ENCODE measurements at places on chromosomes 1 and 21.
A peak's percentile ranks its signal among the peaks of the same experiment; 100 is the strongest.

DNA sequence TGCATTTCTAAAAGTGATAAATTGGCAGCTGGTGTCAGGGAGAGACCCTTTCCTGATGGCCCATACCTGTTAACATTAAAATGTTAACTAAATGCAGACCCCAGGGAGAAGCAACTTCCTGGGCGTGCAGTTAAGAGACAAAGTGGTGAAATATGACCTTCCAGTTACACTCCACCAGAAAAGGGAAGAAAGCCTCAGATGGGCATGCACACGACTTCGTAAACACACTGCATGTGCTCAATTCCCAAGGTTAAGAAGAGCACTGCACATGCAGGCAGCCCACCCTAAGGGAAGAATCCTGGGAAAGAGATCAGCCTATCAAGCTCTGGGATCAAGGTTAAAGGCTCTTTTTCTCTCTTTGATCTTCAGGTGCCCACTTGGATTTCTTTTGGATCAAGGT lies 9.7 kb upstream of the GBP6 start:
- DNase-seq, result no peak

DNA sequence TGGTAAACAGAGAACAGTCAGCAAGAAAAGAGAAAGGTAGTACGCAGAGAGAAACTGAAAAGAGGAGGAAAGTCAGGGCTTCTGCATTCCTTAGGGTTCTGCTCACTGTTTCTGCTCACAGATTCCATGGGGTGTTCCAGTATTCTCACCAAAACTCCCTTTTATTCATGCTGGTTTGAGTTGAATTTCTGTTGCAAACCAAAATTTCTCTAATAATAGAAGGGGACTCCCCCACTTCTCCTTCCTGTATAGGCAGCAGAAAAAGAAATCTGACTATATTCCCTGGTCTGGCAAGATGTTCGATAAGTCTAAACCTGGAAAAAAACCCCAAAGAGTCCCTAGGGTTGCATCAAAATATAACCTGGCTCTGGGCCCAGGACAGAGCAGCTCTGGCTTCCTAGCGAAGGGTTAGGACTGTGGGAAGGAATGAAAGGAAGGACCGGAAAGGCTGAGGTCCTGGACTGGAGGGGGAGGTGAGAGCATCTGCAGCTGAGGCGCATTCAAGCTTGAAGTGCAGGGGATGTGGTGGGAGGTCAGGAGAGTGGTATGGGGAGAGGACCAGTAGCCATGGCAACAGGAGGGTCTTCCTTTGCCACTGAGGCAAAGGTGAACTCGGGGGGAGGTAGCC lies 18.8 kb upstream of the RGS16 start:
- no peak for DNase-seq

DNA sequence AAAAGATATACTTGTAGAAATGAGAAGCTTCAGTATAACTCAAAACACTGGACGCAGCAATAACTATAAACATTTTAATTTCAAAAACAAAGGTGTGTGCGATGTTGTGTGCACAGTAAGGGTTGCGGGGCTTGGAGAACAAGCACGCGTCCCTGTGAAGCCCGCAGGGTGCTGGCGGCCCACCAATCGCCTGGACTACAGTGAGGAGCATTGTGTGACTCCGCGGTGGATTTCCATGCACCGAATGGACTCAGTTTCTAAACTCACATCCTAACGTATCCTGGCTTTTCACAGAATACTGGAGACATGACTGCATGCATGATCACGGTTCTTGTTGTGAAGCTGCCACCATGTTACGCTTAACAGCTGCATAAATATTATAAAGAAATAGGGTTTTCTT lies 33.0 kb downstream of the NTPCR start:
- no peak for DNase-seq

- peak; percentile 46 for DNase-seq
These were observed 9.5 kb upstream of the PADI3 start for GRCh38 chr1:17239420-17239819.

GRCh38 chr1:41800311-41800829 lies 118.4 kb downstream of the HIVEP3 start:
- peak; percentile 80 for DNase-seq

- DNase-seq, result peak; percentile 98
These were observed 37.0 kb upstream of the PARP1 start for GRCh38 chr1:226444901-226445300.

- DNase-seq, result peak; percentile 97
These were observed at the start of the genes CENPL and DARS2 for GRCh38 chr1:173824315-173825081. Gene CENPL, minus strand, starts transcription at chr1:173824883. Its CDS starts 13,584 bp downstream, at chr1:173811299. Gene DARS2, plus strand, starts transcription at chr1:173824673. Its CDS starts 557 bp downstream, at chr1:173825230.

DNA sequence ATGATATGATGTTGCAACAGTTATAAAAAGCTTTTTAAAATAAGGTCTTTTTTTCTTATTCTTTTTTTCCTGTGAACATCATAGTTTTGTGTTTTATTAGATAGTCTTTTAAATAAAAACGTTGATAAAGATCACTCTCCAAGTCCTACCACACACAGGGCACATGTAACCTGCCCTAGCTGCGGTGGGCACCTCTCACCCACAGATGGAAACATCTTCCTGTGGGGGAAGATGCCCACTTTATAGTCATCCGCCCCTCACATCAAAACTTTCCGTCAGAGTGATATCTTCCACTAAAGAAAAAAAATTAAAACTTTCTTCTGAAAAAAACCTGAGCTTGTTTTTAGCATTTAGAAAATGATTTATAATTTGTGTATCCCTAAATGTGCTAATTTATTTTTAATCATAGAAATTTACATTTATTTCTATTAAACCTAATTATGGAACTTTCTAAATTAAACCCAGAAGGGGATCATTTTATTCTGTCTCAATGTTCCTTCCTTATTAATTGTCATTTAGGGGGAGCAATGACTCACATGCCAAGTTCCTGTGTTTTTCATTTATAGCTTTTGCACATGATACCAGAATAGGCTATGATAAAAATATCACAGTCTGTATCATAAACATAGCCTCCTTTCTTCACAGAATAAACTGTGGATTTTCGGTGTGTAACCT lies 24.7 kb downstream of the TNFRSF9 start:
- DNase-seq, result no peak

DNA sequence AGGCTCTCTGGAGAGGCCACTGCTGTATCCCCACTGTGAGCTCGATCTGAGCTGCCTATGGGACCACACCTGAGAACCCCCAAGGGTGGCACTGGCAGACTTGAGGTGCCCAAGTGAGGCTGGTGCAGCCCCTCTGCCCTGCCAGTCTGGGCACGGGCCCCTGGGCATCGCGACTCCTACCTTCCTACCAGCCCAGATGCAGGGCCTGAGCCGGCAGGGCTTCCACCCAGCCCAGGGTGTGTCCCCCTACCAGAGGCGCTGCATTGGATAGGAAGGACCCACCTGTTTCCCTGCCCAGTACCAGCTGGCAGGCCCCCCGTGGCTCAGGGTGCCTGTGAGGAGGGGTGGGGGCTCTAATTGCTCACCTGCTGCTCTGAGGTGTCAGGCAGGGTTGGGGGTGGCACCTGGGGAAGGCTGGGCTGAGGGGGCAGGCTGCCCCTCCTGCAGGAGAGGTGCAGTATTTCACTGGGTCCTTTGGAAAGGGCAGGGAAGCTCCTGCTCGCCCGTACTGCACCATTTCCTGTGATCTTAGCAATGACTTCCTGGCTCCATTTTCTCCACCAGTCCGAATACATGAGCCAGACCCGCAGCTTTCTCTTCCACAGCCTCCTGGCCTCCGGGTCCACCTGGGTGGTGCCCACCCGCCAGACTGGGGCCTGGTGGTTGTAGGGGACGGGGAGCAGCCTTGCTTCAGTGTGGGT lies 11.8 kb downstream of the TP73 start:
- DNase-seq, result no peak

- peak; percentile 47 for DNase-seq
These were observed 723 bp downstream of the CDC42BPA start for GRCh38 chr1:227317523-227318015.

DNA sequence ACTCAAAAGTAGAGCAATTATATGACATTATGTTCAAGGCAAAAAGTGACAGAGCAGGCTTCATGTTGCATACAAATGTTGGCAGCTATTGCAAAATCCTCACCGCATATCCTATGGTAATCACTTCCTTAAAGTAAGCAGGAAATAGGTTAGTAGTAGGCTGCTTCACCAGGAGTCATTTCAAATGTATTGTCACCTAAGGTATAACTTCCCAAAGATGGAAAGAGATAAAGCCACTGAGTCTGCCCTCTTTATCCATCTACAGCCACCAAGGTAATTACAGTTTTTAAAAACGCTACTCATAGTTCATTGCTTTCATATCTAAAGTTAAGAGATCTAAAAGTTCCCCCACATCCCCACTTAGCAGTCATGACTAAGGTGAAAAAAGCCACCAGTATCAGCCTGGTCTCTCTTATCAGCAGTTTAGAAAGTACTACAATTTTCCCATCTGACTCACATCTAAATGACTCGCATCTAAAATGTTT lies 31.6 kb upstream of the UBE2U start:
- DNase-seq, result peak; percentile 60

Measured in MM.1S (cell line).